Type B pancreatic cell (in vitro differentiated cells): ENCODE measurements at places on chromosomes 1 and 21. TPM values are rescaled to one million over a fixed set of nuclear protein-coding genes. Genes with fewer than 3 reads are reported as not detected.

Gene LIN28A
- total RNA-seq: 3.1 and 26.2 TPM in 2 replicates

Gene ZSCAN20
- total RNA-seq: 6.6 and 8.6 TPM in 2 replicates

Gene PRR9
- not detected in 2 replicates for total RNA-seq

Gene DENND4B
- 43.0 and 70.7 TPM in 2 replicates for total RNA-seq
